ENCODE measurements at places on chromosomes 6 and 20. TPM values are rescaled to one million over a fixed set of nuclear protein-coding genes. Genes with fewer than 3 reads are reported as not detected.

DNA sequence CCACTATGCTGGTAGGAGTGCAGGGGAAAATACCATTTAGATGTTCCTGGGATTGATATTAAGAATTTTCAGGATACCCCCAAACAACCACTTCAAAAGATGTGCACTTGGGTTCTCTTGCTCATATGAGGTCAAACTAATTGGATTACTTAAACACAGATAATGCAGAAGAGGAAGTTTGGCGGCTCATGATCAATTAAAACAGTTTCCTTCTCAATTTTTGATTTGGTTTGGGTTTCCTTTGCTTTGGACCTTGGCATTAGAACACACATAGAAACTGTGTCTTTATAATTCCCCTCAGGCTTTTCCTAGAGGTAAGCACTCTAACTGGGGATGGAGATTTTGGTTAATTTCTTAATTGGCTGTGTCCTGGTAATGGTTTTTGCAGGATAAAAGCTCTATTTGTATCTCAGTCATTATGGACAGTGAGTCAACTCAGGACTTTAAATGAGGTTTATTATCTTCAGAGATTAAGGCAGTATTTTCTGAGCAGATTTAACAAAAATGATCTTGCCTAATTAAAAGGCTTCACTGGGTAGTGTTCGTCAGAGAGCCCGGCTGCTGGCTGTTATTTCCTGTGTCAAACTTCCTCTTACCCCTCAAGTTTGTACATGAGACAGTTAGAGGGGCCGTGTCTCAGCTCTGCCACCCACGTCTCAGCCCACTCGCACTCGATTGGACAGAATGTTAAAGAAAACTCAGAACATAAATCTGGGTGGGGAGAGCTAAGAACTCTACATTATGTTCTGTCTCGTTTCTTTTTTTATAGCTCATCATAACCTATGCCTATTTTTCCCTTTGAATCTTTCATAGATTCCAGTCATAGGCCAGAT is 50.3 kb upstream of the PREP start:
- no peak for DNase-seq

DNA sequence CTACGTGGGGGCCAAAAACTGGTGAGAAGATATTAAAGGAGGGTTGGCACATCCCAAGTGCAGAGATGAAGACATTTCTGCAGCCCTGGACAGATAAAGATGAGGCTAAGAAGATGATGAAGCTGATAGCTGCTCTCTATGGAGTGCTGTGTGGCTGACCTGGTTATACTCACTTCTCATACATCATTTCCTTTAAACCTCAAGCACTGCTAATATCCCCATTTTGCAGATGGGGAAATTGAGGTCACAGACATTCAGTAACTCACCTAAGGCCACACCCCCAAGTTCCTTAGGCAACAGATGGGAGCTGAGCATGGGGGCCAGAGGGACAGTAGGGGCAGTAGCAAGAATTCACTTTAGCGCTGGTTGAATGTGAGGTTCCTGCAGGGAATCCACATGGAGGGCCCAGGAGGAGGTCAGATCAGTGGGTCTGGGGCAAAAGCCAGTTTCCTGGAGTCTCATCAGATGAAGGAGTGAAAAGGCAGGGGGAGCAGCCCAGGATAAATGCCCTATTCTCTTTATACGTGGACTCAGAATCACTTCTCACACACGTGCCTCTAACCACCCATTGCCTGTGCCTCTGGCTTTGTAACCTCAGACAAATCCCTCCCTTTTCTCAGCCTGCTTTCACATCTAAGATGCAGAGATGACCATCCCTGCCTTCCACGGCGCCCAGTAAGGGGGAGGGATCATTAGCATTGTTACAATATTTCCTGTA is 125.8 kb downstream of the NFATC2 start:
- DNase-seq = no peak

DNA sequence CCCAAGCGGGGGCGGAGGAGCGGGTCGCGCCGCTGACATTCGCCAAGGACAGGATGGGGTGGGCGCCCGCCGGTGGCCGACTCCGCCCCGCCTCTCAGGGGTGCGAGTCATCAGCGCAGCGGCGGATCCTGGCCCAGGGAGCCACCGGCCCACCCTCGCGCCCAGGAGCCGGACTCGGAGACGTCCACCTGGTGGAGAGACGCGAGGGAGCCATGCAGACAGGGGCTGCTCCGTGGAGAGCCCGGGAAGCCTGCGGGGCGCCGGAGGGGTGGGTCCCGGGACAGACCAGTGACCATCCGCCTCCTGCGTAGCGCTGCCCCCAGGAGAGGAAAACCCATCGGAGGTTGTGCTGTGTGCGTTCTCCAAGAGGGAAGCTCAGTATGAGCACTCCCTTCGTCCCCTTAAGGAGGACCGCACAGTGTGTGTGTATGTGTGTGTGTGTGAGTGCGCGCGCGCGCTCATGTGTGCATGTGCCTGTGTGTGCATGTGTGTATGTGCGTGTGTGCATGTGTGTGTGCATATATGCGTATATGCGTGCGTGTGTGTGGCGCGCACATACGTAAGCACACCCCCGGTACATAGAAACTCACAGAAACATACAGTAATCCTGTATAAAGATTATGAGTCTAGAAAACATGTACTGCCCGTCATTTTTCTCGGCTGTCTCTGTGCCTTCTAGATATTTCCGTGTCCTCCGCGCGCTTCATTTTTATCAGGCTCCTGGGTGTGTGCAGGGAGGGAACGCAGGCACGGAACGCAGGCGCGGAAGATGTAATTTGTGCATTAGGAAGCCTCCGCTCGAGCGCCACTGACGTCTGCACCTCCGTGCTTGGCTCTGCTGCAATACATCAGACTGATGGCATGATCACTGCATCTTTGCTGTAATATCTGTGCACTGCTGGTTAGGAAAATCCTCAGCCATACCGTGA is 158.9 kb downstream of the TBXT start:
- DNase-seq = no peak

DNA sequence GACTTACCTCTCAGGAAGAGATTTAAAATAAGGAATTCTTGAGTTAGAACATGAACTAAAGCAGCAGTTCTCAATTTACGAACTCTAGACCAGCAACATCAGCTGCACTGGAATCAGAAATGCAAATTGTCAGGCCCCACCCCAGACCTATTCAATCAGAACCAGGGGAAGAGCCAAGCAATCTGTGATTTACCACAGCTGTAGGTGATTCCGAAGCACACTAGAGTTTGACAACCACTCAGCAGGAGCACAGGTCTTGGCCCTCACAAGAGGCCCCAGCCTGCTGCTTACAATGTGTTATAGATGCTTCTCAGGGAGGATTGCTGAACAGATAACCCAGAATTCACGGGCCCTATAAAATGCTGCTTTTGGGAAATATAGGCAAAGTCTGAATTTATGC is 279.2 kb downstream of the PTPRK start:
- no peak for DNase-seq

- DNase-seq = no peak
Observed at GRCh38 chr6:44849806-44850205, 462.3 kb downstream of the CDC5L start.

Gene LTB
- total RNA-seq = 3.4 TPM

Gene NINL
- total RNA-seq = 5.3 TPM

Gene GHRH
- not detected for total RNA-seq

Gene CALHM4
- total RNA-seq = not detected

Gene MYB
- total RNA-seq = 67.2 TPM

Gene ZSCAN23
- 2.6 TPM for total RNA-seq

Gene GJA10
- not detected for total RNA-seq

GRCh38 chr6:88626460-88626859 is 337.0 kb downstream of the RNGTT start:
- DNase-seq = no peak

Gene EEF1A1
- total RNA-seq = 8,990 TPM

Gene SPEF1
- not detected for total RNA-seq

DNA sequence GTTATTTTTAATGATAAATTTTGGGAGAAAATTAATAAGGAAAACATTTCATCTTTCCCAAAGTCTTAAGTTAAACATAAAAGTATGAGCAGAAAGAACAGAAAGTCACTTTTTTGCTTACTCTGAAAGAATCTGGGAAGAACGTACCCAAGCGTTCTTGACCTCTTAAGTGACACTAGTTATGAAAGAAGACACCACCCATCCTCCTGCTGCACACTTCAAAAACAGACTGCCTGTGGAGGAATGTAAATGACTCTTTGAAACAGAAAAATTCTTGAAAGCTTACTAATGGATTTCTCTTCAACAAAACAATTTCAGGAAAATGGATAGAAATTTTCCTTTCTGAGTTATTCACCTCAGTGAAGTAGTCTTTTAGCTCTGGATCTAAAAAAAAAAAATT is 227.7 kb downstream of the MEI4 start:
- DNase-seq = no peak

GRCh38 chr6:42781796-42782688 is at the start of gene BICRAL:
BICRAL (plus strand) TSS chr6:42782052; CDS start chr6:42822023, 39,971 bp downstream.
- peak; percentile 62 for DNase-seq

GRCh38 chr6:12354499-12354898 is 64.3 kb downstream of the EDN1 start:
- DNase-seq = no peak

Gene ZNF165
- total RNA-seq = 9.9 TPM

Gene STX11
- total RNA-seq = 3.8 TPM

GRCh38 chr6:160058603-160059215 is 62.9 kb upstream of the SLC22A1 start:
- DNase-seq = no peak

Gene PRDM13
- total RNA-seq = not detected

Gene CFAP206
- total RNA-seq = not detected

Gene IPCEF1
- 0.90 TPM for total RNA-seq

DNA sequence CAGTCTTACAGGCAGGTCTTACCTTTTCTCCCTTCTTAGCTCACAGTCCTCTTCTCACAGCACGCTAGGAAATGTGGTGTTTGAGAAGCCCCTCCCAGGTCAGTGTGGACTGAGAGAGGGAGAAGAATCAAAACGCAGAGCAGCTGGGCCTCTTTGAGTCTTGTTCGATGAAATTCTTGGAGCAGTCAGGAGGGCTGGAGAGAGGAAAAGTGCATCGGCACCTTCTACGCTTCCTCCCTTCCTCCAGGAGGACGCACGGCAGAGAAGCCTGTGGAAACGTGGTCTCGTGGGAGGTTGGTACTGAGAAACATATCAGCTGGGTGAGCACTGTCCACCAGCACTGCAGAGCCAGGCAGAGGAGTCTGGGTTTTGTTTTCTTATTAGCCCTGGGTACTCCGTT is 52.7 kb downstream of the TXLNB start:
- no peak for DNase-seq

- no peak for DNase-seq
Observed at GRCh38 chr20:63898882-63899558, 4.1 kb downstream of the DNAJC5 start.

Gene C2
- 15.2 TPM for total RNA-seq

- DNase-seq = peak; percentile 60
Observed at GRCh38 chr6:75210885-75211739, 5.3 kb upstream of the COL12A1 start.

Gene CLVS2
- total RNA-seq = 0.19 TPM

Gene TRAPPC3L
- total RNA-seq = not detected

Gene RFX6
- 1.6 TPM for total RNA-seq

GRCh38 chr20:23050847-23051627 is 1.6 kb upstream of the THBD start:
- DNase-seq = peak; percentile 58

DNA sequence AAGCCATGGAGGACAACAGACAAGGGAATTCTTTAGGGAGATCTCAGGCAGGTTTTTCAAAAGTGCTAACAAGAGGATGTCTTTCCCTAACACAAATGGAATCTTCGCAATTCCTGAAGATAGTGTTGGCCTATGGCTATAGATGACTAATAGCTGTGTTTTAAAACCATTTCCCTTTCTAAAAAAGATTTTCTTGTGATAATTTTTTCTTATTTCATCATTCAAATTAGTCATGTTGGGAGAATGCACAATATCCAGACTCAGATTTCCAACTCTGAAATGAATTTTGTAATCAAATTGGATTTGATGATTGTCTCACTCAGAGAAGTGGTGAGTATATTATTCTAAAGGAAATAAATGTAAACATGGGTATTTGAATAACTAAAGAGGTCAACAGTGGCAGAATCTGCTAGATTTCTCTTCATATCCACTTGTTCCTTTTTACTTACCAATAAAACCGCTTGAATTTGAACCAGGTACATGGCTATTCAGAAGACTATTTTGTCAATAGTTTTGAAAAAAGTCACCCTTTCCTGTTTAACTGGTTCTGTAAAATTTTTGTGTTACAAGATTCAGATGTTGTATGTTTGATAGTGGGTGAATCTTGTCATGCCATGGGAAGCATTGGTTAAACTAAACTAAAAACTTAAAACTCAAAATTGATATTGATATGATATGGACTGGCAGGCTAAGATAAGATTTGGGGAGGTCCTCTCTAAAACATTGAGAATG is 1223.7 kb upstream of the EYS start:
- no peak for DNase-seq

Gene NHSL1
- total RNA-seq = 82.8 TPM

DNA sequence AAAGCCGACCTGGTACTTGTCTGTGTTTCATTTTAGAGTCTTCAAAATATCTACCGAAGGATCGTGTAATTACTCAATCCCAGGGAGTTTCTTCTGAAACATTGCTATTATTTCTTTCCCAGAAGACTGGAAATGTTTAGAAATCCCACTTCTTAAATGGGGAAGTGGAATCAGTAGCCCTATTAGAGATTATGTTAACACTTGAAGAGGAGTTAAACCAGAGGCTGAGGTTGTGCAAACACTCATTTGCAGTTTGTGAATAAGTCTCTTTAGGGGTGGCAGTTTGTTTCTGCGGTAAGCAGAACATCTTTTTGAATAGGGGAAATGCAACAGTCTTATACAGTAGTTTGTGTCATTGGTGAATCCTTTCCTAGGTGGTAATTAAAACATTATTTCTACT is 21.3 kb downstream of the DSP start:
- DNase-seq = no peak

- no peak for DNase-seq
Observed at GRCh38 chr6:37793067-37793466, 26.5 kb upstream of the ZFAND3 start.

Gene OR2J3
- not detected for total RNA-seq

DNA sequence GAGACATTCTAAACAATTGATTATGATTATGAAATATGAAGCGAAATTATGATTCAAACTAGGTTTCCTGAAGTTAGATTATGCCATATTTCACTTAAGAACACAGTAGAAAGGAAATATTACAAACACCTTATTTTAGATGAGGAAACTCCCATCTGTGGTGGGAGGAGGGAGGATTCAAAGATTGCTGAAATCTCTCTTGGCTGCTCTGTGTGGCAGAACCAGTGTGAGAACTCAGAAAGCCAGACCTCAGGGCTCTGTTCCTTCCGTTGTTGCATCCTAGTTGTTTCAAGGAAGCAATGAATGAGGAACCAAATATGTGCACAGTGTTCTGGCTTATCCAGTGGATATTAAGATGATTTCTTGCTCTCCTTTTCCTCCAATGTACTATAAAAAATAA is 2.1 kb downstream of the TAAR5 start:
- DNase-seq = no peak

Gene PTGIS
- total RNA-seq = 0.94 TPM

Gene FHL5
- total RNA-seq = 1.8 TPM

DNA sequence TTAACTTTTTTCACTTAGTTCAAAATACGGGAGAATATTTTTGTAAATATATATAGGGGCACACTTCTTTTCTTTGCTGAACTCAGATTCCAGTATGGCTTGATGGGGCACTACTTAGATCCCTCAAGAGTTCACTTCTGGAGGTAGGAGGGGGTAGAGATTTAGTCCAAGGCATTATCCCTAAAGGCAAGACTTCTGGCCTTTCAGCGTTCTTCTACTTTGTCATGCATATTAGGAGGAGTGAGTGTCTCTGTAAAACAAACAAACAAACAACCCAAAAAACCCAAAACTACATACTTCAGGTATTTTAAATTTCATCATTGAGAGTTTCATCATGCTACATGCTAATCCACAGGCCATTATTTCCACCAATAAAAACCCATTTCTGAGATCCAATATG is 32.0 kb downstream of the SMPDL3A start:
- no peak for DNase-seq

GRCh38 chr6:157530126-157530525 is 149.1 kb downstream of the ZDHHC14 start:
- no peak for DNase-seq

Data from colonic mucosa (tissue), 4 donors.